ENCODE measurements at places on chromosomes 3 and 15. TPM values are rescaled to one million over a fixed set of nuclear protein-coding genes. Genes with fewer than 3 reads are reported as not detected.

The TM4SF1 gene
- not detected for total RNA-seq

The SH2D7 gene
- total RNA-seq = not detected

The GNAT1 gene
- total RNA-seq = not detected

The PLA2G4B gene
- 17.5 TPM for total RNA-seq

The INSYN1 gene
- not detected for total RNA-seq

The SLC6A11 gene
- not detected for total RNA-seq

DNA sequence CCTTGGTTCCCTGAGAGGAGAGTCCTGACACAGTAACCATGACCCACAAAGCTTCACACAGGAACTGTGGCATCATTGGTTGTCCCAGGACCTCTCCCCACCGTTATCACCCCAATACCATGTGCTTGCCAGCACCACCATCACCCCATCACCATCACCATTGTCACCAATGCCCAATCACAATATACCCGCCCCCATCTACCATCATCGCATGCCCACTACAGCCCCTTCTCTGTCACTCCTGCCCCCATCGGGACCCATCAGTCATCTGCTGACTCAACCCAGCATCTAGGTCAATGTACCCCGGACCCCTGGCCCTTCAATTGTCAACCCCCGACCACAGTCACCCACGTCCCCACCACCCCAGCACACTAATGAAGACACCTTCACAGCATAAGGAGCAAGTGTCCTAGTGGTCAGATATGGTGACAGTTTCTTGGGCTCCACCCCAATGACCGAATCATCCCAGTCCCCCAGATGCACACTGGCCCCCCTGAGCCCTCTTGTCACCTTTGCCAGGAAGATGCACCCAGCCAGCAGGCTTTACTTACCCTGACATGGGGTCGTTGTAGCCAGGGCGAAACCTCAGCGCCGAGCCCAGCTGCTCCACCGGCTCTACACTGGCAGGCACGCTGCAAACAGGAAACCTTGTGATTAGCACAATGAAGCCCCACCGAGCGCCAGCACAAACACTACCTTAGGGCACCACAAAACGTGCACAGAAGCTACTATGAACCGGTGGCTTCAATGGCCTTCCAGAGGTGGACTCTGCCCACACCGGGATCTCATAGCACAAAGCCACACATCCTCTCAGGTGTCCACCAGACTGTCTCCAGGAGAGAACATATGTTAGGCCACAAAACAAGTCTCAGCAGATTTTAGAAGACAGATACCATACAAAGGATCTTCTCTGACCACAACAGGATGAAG, 25.1 kb downstream of the SHISA5 start:
- H3K36me3 ChIP-seq = no peaks in the 10 kb centered on the region
- no peaks in the 10 kb centered on the region for H3K27me3 ChIP-seq
- H3K4me3 ChIP-seq = peak overlapping the region; percentile 24
- peaks cover 33% of the 10 kb centered on the region for H3K4me1 ChIP-seq
- peak overlapping the region; percentile 86 for H3K27ac ChIP-seq
- DNase-seq = peak; percentile 64

GRCh38 chr15:101808201-101808600, 3.8 kb upstream of the OR4F15 start:
- no peak overlapping the region for H3K4me3 ChIP-seq
- H3K36me3 ChIP-seq = no peaks in the 10 kb centered on the region
- H3K27ac ChIP-seq = no peak overlapping the region
- no peak for DNase-seq
- peaks cover 2% of the 10 kb centered on the region for H3K27me3 ChIP-seq

DNA sequence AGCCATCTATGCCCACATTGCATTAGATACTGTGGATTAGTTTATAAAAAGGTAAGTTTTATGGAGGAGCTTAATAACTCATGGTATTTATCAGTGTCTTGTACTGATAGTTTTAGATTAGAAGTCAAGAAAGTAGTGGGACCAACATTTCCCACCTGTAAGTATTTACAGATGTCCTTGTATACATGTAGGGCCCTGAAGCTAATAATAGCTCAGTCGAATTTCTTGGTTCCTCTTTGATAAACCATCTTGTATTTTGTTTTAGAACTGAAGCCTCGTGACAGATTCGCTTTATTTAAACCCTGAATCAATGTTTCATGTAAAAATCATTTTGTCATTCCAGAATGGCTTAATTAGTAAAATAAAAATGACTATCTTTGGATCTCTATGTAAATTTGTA, 73.4 kb downstream of the CRYBG3 start:
- no peaks in the 10 kb centered on the region for H3K4me1 ChIP-seq
- no peaks in the 10 kb centered on the region for H3K27me3 ChIP-seq
- DNase-seq = no peak
- no peaks in the 10 kb centered on the region for H3K36me3 ChIP-seq

- no peak overlapping the region for H3K27ac ChIP-seq
- no peaks in the 10 kb centered on the region for H3K27me3 ChIP-seq
- H3K36me3 ChIP-seq = no peaks in the 10 kb centered on the region
- H3K4me3 ChIP-seq = no peak overlapping the region
- DNase-seq = no peak
Observed at GRCh38 chr3:140699516-140700231, 21.8 kb downstream of the TRIM42 start.

DNA sequence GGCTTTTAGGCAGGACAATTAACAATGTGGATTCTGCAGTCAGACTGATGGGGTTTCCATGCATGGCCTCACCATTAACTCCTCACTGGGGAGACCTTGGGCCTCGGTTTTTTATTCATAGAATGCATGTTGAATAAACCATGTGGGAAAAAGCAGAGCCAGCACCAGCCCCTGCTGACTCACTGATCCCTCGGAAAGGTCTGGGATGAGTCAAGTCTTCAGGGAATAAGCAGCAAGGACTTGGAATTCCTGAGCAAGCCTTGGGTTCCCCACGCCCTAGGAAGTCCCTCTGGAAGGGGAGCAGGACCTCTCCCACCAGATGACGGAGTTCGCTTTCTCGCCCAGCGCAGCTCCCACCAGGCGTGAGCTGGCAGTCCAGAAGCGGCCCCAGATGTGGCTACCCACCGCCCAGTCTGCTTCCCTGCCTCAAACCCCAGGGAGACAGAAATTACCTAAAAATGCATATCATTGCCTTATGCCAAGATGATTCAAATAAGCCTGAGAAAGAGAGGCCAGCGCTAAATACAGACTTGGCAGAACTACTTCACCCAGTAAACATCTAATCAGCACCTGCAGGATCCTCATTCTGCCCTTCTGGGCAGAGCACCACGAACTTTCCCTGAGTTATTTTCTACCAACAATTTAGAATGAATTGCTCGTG, 45.4 kb downstream of the BTD start:
- H3K27me3 ChIP-seq = no peaks in the 10 kb centered on the region
- DNase-seq = peak; percentile 16
- H3K36me3 ChIP-seq = no peaks in the 10 kb centered on the region
- peaks cover 51% of the 10 kb centered on the region for H3K4me1 ChIP-seq

DNA sequence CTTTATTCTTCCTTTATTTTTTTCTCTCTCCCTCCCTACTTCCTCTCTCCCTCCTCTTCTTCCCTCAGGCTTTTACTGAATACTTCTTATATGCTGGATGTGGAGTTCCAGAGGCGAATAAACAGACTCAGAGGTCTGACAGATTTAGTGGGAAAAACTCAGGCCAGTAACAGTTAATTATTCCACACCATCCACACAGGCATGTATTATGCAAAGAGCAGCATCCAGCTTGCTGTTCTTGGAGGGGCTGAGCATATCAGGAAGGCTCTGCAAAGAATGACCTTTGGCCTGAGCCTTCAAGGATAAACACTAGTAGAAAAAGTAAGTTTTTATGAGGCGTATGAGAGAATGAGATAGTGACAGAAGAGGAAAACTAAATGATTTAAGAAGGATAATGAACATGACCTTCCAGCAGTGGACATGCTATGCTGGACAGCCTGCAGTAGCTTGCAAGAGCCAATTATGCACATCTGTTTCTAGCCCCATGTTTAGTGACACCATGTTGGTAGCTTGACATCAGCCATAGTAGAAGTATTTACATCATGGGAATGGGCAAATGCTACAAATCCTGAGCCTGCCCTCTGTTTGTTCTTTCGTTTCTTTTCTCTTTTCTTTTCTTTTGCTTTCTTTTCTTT, 387.4 kb downstream of the EPHB1 start:
- H3K4me3 ChIP-seq = no peak overlapping the region
- DNase-seq = no peak
- no peaks in the 10 kb centered on the region for H3K27me3 ChIP-seq
- no peaks in the 10 kb centered on the region for H3K4me1 ChIP-seq
- no peaks in the 10 kb centered on the region for H3K36me3 ChIP-seq

DNA sequence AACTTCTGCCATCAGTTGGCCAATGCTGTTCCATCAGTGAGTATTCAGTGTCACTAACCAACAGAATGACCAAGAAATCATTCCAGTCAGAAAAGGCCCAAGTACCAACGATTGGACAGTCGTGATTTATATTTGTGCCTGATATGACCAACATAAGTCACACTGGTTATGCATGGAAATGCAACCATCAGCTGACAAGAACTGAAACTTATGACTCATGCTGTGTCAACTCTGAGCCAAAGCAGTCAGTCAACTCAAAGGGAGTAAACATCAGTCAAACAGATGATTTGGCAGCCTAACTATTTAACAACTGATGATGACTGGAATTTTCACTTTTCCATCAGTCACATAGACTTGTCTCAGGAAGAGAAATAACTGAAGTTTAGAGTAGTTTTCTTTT, 142.4 kb downstream of the ANXA2 start:
- no peak overlapping the region for H3K4me3 ChIP-seq
- H3K4me1 ChIP-seq = no peaks in the 10 kb centered on the region
- H3K27ac ChIP-seq = no peak overlapping the region
- no peaks in the 10 kb centered on the region for H3K36me3 ChIP-seq
- peak; percentile 7 for DNase-seq
- no peaks in the 10 kb centered on the region for H3K27me3 ChIP-seq

DNA sequence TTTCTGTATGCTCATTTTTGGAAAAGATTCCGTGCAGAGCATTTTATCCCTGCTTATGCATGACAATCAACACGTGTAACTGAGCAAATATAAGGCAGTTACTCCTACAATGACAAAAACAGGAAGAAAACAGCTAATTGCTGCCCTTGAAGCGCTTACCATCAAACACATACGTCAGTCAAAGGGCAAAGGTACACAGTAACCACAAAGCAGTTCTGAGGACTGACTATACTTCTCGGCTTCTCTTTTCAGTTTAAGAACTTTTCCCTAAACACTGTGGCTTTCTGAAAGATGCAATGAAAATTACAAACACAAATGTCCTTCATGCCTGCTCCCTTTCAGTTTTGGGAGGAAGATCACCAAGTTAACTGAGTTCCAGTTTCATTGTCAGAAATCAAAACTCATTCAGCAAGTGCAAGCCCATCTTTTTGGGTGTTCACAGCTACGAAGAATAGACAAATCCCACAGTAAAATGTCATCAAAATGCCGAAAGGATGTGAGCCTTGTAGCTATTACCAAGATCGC, 602.8 kb downstream of the FOXP1 start:
- H3K27me3 ChIP-seq = no peaks in the 10 kb centered on the region
- H3K36me3 ChIP-seq = peaks cover 48% of the 10 kb centered on the region
- peak; percentile 58 for DNase-seq
- H3K4me3 ChIP-seq = no peak overlapping the region

DNA sequence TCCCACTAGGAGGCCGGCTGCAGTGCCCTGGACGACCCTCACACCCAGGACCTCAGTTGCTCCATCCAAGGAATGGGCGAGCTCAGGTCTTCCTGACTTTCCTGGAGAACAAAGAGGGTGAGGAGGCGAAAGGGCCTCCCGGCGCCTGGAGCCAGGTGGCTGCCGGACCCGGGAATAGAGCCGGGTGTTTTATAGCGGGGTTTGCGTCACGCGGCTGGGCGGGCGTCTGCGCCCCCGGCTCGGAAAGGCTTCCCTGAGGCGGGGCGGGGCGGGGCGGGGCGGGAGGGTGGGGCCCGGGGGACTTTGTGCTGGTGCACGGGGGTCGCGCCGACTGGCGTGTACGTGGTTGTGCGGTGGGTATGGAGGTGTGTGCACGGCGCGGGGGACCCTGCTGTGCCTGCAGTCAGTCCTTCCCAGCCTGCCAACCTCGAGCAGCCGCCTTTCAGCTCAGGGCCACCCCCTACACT, 4.6 kb upstream of the PRKCD start:
- peaks cover 17% of the 10 kb centered on the region for H3K27me3 ChIP-seq
- H3K27ac ChIP-seq = no peak overlapping the region
- H3K36me3 ChIP-seq = no peaks in the 10 kb centered on the region
- no peak for DNase-seq
- no peak overlapping the region for H3K4me3 ChIP-seq
- peaks cover 18% of the 10 kb centered on the region for H3K4me1 ChIP-seq

GRCh38 chr3:132318451-132318850, 1.2 kb downstream of the ACP3 start:
- no peaks in the 10 kb centered on the region for H3K4me1 ChIP-seq
- DNase-seq = no peak
- H3K27ac ChIP-seq = no peak overlapping the region
- no peak overlapping the region for H3K4me3 ChIP-seq
- H3K36me3 ChIP-seq = no peaks in the 10 kb centered on the region

- H3K36me3 ChIP-seq = peaks cover 35% of the 10 kb centered on the region
- no peak overlapping the region for H3K4me3 ChIP-seq
- no peaks in the 10 kb centered on the region for H3K27me3 ChIP-seq
- DNase-seq = no peak
- no peak overlapping the region for H3K27ac ChIP-seq
Observed at GRCh38 chr15:83016906-83017305, 5.5 kb upstream of the C15orf40 start.

- H3K36me3 ChIP-seq = no peaks in the 10 kb centered on the region
- no peak for DNase-seq
- H3K4me3 ChIP-seq = no peak overlapping the region
- no peaks in the 10 kb centered on the region for H3K4me1 ChIP-seq
- no peak overlapping the region for H3K27ac ChIP-seq
Observed at GRCh38 chr3:175457301-175457700, 598.2 kb downstream of the NAALADL2 start.

GRCh38 chr15:76994971-76995945, at the start of gene PSTPIP1:
TSS of gene PSTPIP1 (plus strand) at chr15:76995126. CDS start at chr15:76995574, 448 bp downstream.
- peak within 1 kb of the TSS; percentile 86 for H3K27ac ChIP-seq
- peak within 1 kb of the TSS; percentile 81 for H3K4me3 ChIP-seq
- DNase-seq = peak; percentile 83
- H3K36me3 ChIP-seq = peaks cover 12% of the 10 kb centered on the region

DNA sequence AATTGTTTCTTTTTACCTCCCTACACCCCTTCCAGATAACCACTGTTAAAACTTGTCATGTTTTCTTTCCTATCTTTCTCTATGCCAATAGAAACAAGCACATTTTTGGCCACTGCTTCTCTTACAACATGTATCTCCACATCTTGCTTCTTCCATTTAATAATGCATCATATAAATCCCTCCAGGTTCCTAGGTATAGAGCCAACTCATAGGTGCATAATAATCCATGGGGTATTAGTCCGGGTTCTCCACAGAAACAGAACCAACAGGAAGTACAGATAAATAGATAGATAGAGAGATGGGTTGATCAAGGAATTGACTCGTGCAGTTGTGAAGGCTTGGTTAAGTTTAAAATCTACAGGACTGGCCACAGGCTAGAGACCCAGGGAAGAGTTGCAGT, 41.5 kb upstream of the PSMD6 start:
- no peak overlapping the region for H3K4me3 ChIP-seq
- H3K36me3 ChIP-seq = no peaks in the 10 kb centered on the region
- H3K27ac ChIP-seq = no peak overlapping the region
- no peak for DNase-seq
- H3K4me1 ChIP-seq = no peaks in the 10 kb centered on the region

Measured in natural killer cell (primary cell).